ENCODE measurements at places on chromosomes 5 and 9.

- DNase-seq: no peak
These were observed 41.1 kb downstream of the ELAVL2 start for GRCh38 chr9:23784962-23785361.

- DNase-seq: peak; percentile 45
These were observed 102.7 kb upstream of the IER5L start for GRCh38 chr9:129280623-129281271.

DNA sequence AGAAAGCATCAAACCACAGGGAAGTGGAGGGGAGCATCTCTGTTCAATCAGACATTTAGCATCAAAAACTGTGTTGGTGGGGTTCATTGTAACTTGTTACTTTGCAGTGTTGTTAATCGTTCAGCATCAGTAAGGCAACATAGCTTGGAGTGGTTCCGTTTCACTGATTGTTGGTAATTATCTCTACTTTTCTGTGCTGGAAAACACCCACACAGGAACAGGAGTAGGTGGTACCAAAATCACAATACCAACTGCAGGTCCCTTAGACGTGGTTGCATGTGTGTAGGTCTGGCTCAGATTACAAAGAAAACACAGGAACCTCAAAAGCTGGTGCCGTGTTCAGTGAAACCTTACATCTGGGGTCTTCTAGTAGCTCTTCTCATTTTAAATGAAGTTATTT is 146.8 kb downstream of the RNF180 start:
- no peak for DNase-seq

GRCh38 chr5:168667301-168667840 is 88.2 kb upstream of the PANK3 start:
- no peak for DNase-seq

GRCh38 chr5:172319708-172320441 is 36.3 kb upstream of the UBTD2 start:
- DNase-seq: no peak

GRCh38 chr5:106269252-106269843 is 1401.4 kb downstream of the EFNA5 start:
- DNase-seq: peak; percentile 3

GRCh38 chr5:56346741-56347535 is 113.8 kb upstream of the ANKRD55 start:
- DNase-seq: no peak

DNA sequence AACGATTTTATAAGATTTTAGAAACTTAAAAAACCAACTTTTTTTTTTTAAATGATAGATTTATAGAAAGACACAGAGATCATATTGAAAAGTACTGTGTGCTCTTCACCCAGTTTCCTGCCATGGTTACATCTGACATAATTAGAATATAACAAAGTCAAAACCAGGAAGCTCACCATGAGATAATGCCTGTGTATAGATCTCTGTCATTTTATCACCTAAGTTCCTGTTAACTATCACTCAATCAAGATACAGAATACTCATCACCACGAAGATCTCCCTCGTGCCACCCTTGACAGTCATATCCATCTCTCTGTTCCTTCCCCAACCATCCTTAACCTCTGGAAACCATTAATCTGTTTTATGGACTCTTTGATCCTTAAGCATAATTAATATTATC is 39.1 kb downstream of the POC5 start:
- no peak for DNase-seq

GRCh38 chr9:101791938-101792337 is 53.5 kb upstream of the GRIN3A start:
- peak; percentile 24 for DNase-seq

DNA sequence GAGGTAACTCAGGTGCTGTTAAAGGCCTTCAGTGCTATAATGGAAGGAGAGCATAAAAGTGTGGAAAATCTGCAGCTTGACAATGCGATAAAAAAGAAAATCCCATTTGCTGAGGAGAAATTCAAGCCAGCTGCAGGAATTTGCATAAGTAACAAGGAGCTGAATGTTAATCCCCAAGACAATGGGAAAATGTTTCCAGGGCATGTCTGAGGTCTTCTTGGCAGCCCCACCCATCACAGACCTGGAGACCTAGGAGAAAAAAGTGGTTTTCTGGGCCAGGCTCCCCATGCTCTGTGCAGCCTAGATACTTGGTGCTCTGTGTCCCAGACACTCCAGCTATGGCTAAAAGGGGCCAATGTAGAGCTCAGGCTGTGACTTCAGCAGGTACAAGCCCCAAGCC is 1159.6 kb downstream of the CDH18 start:
- DNase-seq: no peak

DNA sequence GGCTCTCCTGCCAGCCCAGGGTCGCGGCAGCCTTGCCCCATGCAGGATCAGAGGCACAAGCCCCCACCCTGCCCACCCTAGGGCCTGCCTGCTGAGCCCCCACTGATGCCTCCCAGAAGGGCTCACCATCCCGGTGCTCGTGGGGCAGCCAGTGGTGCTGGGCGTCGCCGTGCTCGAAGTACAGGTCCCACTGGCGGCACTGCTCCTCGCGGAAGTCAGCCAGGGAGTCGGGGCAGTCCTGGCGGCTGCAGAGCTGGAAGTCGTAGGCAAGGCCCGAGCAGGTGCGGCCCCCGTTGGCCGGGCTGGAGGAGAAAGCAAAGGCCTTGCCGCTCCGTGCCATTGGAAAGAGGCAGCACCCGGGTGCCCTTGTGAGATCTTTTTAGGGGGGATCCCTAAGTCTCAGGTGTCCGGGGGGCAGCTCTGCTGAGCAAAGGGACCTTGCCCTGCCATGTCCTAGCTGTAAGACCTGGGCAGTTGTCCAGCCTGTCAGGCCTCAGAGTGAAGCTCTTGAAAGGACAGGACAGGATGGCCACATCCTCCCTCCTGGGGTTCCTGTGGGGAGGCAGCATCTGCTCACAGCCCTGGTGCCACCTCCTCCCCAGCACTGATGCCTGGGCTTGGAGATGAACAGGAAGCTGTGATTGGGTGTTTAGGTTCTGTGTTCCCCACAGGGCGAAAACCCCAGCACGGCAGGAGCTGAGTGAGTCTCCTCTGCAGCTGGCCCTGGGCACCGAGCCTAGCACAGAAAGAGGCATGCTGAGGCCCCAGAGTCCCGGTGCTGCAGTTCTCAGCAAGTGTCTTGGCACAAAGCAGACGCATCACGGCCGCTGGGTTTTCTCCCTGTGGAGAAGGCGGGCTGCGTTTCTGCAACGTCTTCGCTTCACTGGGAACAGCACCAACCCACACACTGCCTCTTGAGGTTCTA is 77.7 kb downstream of the ZNF354C start:
- DNase-seq: no peak

DNA sequence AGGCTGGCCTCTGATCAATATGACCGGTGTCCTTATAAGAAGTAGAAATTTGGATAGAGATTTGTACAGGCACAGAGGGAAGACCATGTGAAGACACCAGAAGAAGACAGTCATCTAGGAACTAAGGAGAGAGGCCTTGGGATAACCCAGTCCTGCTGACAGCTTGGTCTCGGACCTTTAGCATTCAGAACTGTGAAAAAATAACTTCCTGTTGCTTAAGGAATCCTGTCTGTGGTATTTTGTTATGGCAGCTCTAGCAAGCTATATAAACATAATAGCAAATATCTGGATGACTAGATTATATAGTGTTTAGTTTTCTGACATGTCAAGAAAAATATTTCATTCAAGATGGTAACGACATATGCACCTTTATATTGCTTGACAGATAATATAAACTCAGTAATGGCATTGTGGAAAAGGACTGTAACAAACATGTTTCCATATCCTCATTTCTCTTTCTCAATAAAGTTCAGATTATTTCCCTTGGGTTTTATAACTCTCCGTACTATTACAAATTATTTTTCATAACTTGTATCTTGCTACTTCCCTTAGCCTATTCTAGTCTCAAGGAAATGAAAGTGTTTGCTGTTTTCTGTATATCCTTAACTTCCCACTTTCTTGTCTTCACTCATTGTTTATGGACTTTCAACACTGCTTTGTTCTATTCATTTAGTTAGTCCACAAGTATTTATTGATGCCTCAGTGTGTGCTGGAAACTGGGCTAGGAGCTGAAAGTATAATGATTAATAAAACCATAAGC is 62.4 kb downstream of the KIAA1958 start:
- no peak for DNase-seq

- DNase-seq: no peak
These were observed 170.7 kb upstream of the IRX1 start for GRCh38 chr5:3424946-3425345.

DNA sequence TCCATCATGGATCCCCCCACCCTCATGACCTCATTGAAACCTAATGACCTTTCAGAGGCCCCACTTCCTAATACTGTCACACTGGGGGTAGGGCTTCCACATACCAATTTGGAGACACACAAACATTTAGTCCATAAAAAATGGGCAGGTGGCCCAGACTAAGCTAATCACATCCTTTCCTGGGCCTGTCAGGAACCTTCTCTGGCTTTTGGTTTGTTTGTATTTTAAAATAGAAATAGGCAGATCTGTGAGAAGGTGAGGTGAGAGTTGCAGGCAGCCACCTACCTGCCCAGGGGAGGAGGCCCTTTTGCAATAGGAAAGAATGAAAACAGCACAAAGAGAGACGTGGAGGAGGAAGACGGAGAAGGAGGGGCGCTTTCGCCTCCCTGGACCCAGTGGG is 90.2 kb upstream of the BOD1 start:
- DNase-seq: no peak

- DNase-seq: no peak
These were observed 58.9 kb upstream of the ANKH start for GRCh38 chr5:14930486-14930885.

- no peak for DNase-seq
These were observed 53.7 kb downstream of the TGFBR1 start for GRCh38 chr9:99158629-99159028.

DNA sequence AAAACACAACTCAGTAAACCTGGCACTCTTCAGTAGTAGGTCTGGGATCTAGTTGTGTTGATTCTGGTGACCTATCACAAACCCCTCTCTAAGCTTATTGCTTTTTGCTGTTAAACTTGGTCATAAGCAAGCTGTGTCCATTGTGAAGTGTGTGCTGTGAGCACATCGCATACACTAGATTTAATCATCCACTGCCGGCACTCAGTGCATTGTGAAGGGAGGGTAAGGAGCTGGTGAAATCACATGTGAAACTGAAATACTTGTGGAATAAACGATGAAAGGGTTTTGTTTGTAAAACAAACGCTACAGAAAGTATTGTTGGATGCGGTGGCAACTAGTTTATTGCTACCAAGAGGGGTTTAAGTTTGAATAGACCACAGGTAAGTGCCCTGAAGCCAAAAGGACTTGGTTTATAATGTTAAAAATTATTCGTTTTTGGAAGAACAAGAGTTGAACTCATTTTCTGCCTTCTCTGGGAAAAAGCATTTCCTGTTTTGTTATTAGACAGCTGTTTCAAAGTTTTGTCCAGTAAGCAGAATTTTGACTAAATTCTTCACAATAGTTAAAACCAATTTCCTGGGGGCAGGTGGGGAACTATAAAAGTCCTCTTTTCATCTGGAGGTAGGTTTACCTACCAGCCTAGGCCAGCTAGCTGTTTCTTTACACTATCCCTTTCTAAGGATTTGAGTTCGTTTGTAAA is 24.6 kb downstream of the TJP2 start:
- DNase-seq: no peak

DNA sequence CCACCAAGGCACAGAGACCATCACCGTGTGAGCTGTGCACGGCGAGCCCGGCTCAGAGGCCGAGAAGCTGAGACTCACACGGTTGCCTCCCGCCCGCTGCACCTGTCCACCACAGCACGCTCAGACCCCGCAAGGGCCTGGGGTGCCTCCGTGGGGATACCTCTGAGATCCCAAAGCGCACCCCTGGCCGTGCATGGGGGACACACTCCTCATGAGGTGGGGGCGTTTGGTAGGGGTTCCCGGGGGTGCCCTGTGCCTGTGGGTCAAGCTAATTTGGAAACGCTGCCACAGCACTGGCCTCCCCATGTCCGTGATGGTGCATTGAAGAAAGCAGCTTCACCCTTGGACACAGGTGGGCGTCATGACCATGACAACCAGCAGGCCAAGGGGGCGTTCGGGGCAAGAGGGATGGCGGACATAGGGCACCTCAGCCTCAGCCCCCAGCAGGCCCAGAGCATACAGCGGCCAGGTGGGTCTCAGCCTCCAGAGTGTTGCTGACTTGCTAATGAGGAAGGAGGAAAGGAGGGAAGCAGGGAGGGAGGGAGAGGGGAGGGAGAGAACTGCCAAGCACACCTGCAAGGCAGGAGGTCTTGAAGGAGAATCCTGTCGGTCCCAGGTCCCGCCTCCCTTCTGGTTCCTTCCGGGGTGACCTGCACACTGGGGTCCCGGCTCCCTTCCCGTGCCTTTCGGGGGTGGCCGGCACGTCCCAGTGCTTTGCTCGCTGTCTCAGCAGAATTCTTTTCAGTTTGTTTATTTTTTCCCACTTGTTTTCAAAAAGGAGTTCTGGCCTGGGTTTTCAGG is 34.7 kb downstream of the GLT6D1 start:
- DNase-seq: no peak

DNA sequence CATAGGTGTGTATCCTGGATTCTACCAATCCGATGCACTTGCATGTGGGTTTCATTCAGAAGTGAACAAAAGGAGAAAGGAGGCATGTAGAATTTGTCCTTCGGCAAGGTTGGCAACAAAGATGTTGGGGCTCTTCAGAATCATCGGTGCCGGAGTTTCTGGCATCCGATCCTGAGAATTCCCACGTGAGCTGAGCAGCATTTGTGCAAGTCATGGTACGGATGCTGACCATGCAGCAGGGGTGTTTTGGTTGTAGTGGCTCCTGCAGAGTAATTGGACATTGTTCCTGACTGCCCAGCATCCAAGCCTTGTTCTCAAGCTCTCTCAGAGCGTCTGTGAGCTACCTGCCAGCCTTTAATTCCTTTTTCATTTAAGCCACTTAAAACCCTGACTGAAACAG is 19.0 kb upstream of the POC5 start:
- DNase-seq: no peak

DNA sequence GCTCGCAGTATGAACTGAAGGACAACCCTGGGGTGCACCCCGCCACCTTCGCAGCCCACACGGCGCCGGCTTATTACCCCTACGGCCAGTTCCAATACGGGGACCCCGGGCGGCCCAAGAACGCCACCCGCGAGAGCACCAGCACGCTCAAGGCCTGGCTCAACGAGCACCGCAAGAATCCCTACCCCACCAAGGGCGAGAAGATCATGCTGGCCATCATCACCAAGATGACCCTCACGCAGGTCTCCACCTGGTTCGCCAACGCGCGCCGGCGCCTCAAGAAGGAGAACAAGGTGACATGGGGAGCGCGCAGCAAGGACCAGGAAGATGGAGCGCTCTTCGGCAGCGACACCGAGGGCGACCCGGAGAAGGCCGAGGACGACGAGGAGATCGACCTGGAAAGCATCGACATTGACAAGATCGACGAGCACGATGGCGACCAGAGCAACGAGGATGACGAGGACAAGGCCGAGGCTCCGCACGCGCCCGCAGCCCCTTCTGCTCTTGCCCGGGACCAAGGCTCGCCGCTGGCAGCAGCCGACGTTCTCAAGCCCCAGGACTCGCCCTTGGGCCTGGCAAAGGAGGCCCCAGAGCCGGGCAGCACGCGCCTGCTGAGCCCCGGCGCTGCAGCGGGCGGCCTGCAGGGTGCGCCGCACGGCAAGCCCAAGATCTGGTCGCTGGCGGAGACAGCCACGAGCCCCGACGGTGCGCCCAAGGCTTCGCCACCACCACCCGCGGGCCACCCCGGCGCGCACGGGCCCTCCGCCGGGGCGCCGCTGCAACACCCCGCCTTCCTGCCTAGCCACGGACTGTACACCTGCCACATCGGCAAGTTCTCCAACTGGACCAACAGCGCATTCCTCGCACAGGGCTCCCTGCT is 3.8 kb downstream of the IRX1 start:
- DNase-seq: no peak

GRCh38 chr9:136541179-136541578 is 4.7 kb downstream of the NOTCH1 start:
- DNase-seq: no peak

GRCh38 chr9:136760424-136760823 is 2.4 kb upstream of the LCN8 start:
- no peak for DNase-seq

Measured in globus pallidus (tissue), 1 donor.